Activated T-helper 17 cell treated with anti-CD3 and anti-CD28 coated beads, Interleukin-2, amount 50 U/mL, for 72 hours (primary cell): ENCODE measurements at places on chromosomes 16 and 17. TPM values are rescaled to one million over a fixed set of nuclear protein-coding genes. Genes with fewer than 3 reads are reported as not detected.

DNA sequence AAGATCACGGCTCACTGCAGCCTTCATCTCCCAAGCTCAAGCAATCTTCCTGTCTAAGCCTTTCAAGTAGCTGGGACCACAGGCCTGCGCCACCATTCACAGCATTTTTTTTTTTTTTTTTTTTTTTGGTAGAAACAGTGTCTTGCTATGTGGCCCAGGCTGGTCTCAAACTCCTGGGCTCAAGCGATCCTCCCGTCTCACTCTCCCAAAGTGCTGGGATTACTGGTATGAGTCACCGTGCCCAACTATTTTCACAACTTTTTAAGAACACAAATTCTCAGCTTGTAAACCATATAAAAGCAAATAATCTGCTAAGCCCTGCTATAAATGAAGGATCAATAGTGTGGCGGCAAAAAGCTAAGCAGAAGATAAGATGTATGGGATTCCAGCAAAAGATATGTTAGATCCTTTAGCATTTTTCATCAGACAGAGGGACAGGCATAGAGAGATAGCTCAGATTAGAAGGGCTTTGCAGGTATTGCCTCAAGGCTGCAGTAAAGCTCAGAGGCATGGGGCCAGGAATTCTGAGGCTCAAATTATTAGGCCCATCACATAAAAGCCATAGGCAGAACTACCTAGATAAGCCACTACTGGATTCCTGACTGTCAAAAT, 55.1 kb downstream of the EMP2 start:
- no peak for ATAC-seq

SCGB1C2 gene
- not detected for total RNA-seq

DNA sequence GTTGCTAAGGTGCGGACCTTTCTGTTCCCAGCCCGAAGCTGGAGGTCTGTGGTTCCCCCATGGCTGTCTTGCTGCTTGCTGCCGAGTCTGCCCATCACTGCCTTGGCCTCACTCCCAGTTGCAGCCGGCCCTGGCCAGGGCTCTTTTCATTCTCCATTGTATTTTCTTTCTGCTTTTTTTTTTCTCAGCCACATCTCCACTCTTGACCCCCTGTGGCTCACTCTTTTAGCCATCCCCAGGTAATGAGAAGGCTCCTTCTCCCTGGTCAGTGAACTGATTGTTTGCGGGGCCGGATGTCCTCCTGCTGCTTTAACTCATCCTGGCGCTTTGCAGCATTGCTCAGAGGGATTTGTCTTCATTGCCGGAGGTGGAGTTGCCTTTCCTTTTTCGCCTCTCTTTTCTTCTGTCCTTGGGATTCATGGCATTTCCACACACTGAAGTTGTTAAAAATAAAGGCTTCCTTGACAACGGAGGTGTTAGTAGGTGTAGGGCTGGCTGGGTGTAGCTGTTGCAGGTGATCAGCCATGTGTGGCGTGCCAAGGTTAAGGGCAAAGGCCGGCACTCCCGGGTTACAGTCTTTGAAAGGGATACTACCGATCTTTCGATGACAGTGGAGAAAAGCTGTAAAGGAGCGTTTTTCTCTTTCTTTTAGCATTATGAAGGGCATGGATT, 34.1 kb downstream of the MAP2K6 start:
- ATAC-seq, result no peak

DNA sequence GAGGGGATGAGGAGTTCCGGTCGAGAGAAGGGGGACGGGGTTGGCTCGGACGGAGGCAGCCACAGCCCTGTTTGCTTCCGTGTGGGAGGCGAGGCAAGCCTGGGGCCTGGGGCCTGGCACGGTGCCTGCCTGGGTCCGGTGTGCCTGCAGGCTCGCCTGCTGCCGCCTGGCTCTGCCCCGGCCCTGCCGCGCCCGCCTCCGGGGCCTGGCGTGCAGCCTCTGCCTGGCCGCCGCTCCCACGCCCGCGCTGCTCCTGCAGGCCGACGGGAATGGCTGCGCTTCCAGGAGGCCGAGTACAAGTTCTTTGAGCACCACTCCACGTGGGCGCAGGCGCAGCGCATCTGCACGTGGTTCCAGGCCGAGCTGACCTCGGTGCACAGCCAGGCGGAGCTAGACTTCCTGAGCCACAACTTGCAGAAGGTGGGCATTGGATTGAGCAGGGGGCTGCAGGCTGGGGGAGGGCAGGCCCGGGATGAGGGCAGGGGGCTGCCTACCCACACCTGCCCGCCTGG, 53.1 kb downstream of the MRC2 start:
- no peak for ATAC-seq

MRC2 gene
- 21.0 TPM for total RNA-seq

KLHL36 gene
- 52.3 TPM for total RNA-seq

MPV17L gene
- total RNA-seq, result not detected

DNA sequence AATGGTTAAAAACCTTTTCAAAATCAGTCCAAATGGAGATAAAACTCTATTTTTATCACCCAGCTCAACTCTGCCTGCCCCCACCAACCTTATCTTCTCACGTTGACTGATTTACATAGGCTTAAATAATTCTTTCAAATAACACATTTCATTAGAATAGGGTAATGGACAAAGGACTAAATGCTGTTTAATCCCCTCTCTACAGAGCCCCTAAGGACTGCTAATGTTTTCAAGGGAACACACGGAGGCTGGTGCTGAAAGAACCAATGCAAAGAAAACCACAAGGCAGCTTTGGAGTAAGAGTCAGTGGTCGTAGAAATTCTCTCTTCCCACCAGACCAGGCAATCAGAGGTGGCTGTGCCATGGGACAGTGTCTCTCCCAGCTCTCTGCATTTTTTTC, 445.7 kb upstream of the MAF start:
- ATAC-seq, result no peak

FNDC8 gene
- not detected for total RNA-seq

DNA sequence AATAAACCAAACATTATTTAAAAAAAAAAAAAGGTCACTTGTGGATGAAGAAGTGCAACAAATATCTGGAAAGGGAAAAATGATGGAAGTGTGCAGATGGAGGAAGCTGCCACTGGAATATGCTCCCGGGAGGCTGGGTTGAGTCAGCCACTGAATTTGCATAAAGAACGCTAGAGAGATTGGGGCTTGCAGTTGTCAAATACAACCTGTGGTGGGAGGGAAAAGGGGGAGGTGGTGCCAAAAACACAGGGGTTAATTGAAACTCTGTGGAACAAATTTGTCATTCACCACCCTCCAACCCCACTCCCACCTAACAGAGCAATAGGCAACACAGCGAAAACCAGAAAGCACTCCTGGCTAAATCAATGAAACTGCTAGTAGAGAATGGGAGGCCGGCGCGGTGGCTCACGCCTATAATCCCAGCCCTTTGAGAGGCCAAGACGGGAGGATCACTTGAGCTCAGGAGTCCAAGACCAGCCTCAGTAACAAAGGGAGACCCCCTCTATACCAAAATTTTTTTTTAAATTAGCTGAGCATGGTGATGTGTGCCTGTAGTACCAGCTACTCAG, 37.6 kb upstream of the RPL38 start:
- ATAC-seq, result no peak

GRCh38 chr17:71636644-71637043, 484.2 kb upstream of the SOX9 start:
- ATAC-seq, result no peak

CCL14 gene
- total RNA-seq, result not detected

CDH5 gene
- not detected for total RNA-seq

VAT1 gene
- total RNA-seq, result 36.5 TPM

- no peak for ATAC-seq
Measured at GRCh38 chr17:7312432-7313087, 2.6 kb downstream of the GPS2 start.

DNA sequence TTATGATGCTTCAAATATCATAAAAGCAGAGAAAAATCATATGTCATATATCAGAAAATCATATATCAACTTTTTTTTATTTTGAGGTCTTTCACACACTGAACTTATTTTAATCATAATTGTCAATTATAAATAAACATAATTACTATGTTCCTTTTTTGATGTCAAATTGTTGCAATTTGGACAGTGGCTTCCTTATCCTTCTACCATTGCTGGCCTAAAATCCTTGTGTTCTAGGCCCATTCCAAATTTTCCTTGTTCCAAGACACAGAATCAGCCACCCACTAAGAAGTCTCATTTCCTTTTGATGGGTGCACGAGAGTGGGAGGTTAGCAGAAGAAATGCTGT, 28.9 kb downstream of the G6PC1 start:
- no peak for ATAC-seq

TBC1D3K gene
- not detected for total RNA-seq

GRCh38 chr16:86317813-86318650, 192.3 kb upstream of the FOXF1 start:
- peak; percentile 54 for ATAC-seq

TBC1D3I gene
- total RNA-seq, result 1.8 TPM

DNA sequence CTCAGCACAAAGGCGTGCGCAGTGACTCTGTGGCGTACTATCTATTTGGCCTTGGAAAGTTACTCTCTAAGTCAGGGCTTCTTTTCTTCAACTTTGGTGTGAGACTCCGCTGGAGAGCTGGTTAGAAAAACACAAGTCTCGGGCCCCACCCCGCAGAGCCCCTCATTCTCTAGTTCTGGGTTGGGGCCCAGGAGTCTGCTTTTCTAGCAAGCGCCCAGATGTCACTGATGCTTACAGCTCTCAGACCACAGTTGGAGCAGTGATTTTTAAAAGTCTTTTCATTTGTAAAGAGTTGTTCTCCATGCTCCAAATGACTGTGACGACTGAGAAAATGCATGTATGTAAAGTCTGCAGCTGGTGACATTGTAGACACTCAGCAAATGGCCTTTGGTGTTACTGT, 582.3 kb downstream of the WWOX start:
- no peak for ATAC-seq

- peak; percentile 99 for ATAC-seq
Measured at GRCh38 chr16:28218109-28218508, 6.3 kb upstream of the XPO6 start.

GRCh38 chr17:27569257-27569722, 61.7 kb upstream of the LGALS9 start:
- peak; percentile 77 for ATAC-seq

CA5A gene
- not detected for total RNA-seq

OR3A2 gene
- total RNA-seq, result 1.2 TPM

TNK1 gene
- total RNA-seq, result 4.8 TPM

DNA sequence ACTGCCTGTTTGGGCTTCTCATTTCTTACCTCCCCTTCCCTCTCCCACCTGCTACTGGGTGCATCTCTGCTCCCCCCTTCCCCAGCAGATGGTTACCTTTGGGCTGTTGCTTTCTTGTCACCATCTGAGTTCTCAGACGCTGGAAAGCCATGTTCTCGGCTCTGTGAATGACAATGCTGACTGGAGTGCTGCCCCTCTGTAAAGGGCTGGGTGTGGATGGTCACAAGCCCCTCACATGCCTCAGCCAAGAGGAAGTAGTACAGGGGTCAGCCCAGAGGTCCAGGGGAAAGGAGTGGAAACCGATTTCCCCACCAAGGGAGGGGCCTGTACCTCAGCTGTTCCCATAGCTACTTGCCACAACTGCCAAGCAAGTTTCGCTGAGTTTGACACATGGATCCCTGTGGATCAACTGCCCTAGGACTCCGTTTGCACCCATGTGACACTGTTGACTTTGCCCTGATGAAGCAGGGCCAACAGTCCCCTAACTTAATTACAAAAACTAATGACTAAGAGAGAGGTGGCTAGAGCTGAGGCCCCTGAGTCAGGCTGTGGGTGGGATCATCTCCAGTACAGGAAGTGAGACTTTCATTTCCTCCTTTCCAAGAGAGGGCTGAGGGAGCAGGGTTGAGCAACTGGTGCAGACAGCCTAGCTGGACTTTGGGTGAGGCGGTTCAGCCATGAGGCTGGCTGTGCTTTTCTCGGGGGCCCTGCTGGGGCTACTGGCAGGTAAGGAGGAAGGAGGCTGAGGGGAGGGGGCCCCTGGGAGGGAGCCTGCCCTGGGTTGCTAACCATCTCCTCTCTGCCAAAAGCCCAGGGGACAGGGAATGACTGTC, at the start of gene CD68:
Gene CD68, plus strand, starts transcription at position 638 of the 833 bp plus-strand sequence. Its CDS starts 40 bp downstream, at position 678.
- peak; percentile 79 for ATAC-seq

DNA sequence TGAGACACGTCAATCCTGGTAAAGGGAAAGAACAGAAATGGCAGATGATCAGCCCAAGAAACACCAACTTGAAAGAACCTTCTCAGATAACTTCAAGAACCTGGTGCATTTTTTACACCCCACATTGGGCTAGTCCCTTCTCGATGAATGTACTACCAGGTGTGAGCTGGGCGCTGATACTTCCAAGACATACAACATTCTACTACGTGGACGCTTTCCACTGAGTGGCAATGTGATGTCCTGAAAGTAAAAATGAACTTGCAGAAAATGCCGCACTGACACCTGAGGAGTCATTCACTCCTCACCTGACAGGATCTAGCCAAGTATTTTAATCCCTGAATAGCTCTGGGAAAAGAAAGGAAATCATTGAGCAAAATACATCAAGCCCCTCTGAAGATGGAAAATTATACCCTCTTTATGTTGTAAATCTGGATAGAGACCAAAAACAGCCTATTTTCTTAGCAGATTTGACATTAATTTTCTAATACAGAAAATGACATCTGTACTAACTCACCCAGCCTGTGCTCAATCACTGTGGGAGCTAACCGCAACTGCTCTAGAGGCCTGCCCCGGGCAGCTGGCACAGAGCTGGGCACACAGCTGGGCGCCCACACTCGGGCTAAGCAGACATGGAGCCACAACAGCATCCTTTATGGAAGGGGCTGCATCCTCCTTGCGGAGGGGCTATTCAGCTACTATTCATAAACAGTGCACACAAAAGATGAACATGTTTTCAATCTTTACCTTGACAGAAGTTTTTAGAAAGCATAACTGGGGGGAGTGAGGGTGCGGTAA, 16.2 kb downstream of the SNN start:
- no peak for ATAC-seq

DNA sequence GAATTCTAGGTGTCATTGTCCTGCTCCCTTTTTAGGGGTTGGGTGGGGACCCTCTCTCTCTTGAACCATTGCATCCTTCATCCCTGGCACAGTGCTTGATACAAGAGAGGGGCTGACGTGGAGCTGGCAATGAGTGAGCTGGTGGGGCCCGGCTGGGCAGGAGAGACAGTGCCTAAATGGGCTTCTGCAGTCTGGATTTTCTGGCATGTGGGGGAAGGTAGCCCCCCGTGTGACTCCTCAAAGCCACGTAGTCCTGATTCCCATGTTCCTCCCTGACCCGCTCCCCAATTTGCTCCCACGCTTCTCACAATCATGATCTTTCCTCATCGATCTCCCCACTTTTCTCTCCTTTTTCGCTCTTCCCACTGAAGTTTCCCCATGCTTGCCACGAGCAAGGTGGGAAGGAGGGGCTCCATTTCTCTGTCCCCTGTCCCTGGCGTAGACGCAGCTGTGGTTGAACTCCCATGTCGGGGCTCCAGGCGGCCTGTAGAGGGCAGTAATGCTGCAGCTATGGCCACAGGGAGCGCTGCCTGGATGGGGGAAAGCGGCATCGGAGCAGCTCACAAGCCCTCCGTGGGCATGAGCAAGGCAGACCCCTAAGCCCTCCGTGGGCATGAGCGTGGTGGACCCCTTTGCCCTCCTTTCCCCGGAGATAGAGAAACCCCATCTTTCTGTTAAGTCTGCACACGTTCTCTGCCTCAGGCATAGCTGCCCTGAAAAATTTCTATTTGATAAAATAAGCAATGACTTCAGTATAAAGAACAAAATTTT, 47.5 kb downstream of the HAPSTR1 start:
- ATAC-seq, result peak; percentile 69
